ENCODE measurements at places on chromosomes 11 and 22.

- DNase-seq: no peak
Observed at GRCh38 chr11:5564259-5565019, 16.1 kb upstream of the OR52H1 start.

GRCh38 chr11:126122863-126123262 lies 60.2 kb upstream of the CDON start:
- DNase-seq: no peak

- DNase-seq: no peak
Observed at GRCh38 chr11:115784796-115785521, 280.7 kb upstream of the CADM1 start.

DNA sequence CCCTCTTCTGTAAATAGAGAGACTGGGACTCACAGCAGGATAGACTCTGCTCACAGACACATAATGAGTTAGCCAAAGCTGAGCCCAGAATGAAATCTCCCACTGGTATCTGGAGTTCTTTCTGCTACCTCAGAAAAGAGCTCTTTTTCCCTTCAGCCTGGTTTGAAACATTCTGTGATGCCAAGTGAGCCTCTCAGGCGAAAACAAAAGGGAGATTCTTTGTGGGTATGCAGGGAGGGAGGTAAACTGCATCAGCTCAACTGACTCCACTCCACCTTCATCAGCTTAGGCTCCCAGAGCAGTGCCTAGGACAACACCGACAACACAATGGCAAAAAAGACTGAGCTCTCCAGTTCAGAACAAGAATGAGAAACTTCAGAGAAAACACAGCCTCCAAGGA lies 55.1 kb upstream of the SCUBE2 start:
- no peak for DNase-seq

DNA sequence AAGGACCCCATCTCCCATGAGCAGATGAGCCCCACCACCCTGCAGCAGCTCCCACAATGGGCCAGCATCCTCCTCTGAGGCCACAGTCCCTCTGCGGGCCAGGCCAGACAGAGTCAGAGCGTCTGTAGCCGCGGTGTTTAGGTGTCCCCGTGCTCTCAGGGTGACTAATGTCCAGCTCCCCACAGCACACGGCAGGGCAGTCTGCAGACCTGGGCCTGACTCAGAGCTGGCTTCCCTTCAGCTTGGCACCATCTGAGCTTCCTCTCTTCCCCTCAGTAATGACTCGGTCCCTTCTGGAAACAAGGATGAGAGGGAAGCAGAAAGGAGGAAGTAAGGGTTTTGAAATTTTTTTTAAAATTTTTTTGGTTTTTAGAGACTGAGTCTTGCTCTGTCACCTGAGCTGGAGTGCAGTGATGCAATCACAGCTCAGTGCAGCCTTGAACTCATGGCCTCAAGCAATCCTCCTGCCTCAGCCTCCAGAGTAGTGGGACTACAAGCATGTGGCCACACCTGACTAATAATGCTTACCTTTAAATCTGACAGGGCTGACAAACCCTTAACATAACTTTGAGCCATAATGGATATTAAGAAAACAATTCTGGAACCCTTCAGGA lies 28.5 kb downstream of the LRRC74B start:
- no peak for DNase-seq

GRCh38 chr11:129861702-129862522 lies 33.5 kb downstream of the NFRKB start:
- no peak for DNase-seq

DNA sequence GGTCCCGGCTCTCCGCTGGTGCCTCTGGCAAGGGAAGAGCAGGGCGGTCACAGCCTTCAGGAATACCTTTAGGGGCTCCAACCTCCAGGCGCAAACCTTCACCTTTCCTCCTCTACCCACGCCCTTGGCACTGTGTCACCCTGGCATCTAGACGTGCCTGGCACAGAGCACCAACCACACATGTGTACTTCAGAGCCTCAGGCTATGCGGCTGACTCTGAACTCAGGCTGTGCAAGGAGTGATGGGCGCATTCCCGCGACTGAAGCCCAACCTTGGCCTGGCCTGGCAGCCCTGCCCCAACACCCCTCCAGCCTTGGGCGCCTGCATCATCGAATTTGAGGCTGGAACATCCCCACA lies 11.4 kb downstream of the SCARF2 start:
- DNase-seq: no peak

- DNase-seq: no peak
Observed at GRCh38 chr22:24986816-24987215, 34.3 kb downstream of the KIAA1671 start.

DNA sequence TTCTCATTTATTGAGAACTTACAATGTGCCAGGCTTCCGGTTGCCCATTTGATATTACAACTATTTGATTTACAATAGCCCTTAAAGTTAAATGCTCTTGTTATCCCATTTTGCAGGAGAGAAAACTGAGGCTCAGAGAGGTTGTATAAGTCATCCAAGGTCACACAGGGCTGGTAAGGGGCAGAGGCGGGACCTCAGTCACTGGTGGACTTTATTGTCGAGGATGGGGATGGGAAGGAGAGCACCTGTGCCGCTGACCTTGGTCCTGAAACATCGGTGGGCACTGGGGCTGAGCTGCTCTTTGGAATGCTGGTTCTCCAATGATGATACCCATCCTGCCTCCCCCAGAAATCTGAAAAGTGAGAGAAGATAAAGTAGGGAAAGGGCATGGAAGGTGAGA lies 265.4 kb downstream of the MIAT start:
- no peak for DNase-seq

- no peak for DNase-seq
Observed at GRCh38 chr11:74322667-74323066, 11.2 kb upstream of the P4HA3 start.

DNA sequence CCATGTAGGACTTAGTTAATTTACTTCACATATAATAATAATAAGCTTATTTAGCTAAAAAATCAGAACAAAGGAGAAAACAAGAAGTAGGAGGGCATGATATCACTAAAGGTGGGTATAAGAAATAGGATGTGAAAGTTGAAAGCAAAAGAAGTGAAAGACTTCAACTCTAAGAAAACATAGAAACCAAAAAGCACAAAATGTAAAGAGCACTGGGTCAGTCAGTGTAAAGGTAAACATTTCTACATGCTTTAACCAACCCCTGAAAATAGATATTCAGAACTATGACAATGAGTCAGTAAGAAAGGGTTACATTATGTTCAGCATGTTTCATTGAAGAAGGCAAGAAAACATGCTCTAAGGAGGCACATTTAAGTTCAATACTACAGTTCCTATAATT lies 298.8 kb downstream of the SWAP70 start:
- no peak for DNase-seq

GRCh38 chr11:72443016-72443415 lies 8.7 kb upstream of the CLPB start:
- DNase-seq: no peak

DNA sequence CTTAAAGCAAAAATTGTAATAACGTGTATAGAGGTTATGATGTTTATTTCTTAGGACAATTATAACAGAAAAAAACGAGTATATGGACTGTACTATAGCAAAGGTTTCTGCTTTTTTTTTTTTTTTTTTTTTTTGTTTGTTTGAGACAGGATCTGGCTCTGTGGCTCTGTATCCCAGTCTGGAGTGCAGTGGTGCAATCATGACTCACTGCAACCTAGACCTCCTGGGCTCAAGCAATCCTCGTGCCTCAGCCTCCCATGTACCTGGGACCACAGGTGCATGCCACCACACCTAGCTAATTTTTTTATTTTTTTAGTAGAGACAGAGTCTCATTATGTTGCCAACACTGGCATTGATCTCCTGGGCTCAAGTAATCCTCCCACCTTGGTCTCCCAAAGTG lies 39.2 kb downstream of the ZFTA start:
- no peak for DNase-seq

GRCh38 chr22:34814260-34815025 lies 251.5 kb upstream of the ISX start:
- no peak for DNase-seq

- no peak for DNase-seq
Observed at GRCh38 chr11:41189701-41190436, 269.6 kb downstream of the LRRC4C start.

DNA sequence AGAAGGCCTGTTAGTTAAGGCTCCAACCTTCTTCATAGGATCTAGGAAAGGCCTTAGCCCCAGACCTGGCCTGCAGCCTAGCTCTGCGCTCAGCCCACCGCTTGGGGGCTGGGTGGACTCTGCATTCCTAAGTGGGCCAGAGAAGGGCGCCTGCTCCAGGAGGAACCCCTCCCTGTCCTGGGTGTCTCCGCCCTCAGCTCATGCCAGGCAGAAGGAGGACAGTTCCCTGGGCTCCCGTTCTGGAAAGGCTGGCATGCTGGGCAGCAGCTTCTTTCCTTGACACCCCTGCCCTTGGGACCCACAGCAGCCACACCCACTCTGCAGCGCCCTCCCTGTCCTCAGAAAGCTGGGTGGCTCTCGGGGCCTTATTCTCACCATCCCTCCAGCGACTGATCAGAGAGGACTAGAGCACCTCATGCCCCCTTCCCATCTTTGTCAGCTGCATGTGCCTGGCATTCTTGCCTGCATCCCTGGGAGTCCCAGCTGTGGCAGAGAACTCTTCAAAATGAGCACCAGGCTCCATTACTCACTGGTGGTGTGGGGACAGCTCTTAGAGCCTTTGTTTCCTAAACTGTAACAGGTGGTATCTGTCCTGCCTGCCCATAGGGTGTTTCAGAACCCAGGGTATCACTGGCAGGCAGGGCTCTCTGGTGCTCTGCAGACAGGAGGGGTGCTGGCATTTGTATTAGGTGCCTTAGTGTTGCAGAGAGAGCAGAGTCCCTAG lies 20.3 kb upstream of the MYRF start:
- no peak for DNase-seq

- no peak for DNase-seq
Observed at GRCh38 chr22:45149671-45150070, 14.1 kb upstream of the NUP50 start.

GRCh38 chr11:73854680-73855079 lies 22.0 kb downstream of the COA4 start:
- no peak for DNase-seq

GRCh38 chr11:134536219-134536618 lies 124.2 kb upstream of the B3GAT1 start:
- DNase-seq: no peak

DNA sequence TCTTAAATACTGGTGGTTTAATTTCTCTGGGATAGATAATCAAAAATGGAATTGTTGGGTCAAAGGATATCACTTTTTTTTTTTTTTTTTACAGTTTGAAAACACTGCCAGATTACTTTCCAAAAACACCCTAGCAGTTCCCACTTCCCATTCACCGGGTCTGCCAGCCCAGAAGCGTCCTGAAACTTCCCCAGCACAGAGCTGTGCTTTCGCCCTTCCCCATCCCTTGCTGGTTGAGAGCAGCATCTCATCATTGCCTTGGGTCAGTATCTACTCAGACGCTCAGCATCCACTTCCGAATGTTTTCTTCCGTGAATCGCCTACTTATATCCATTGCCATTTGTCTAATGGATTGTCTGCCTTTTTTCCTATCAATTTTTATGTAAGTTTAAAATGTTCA lies 5.5 kb downstream of the CERK start:
- no peak for DNase-seq

- no peak for DNase-seq
Observed at GRCh38 chr11:32594272-32594671, 10.6 kb downstream of the EIF3M start.

DNA sequence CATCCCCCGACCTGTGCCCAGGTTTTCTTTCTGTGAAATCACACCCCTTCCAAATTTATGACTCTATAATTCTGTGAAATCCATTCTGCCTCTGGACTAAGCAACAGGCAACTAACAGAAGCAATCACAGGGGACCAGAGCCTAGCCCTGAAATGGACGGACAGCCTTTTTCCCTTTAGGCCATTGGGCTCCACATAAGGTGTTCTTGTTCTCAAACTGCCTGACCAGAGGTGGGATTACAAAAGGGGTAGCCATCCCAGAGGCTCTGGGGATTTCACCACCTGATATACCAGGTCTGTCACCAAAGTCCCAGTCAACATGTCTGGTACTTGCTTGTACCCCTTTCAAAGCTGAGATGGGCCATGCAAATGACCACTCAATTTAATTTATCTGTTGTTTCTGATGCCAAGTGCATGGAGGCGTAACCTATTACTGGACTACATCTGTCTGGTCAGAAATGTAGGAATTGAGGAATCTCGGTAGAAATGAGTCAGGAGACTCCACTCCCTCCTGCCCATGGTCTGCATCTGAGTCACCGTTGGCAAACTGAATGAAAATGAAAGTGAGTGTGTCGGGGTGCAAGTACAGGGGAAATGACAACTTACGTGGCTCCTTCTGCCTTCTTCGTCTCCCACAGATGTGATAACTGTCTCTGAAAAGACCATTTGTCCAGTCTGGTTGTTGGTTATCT lies 10.2 kb downstream of the DKK3 start:
- DNase-seq: no peak

DNA sequence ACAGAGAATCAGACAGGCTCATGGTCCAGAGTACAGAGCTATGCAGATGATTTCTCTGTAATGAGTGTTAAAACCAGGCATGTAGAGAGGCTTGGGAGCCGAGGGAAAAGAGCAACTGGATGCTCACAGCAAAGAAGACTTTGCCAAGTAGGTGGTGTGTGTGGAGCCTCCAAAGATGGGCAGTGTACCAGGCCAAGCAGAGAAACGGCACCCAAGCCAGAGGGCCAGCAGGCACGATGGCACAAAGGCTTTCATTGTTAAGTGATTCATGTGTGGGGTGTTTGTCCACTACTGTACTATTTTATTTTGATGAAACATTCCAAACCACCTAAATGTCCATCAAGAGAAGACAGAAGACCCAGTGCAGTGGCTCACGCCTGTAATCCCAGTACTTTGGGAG lies 11.1 kb downstream of the RANGAP1 start:
- DNase-seq: no peak

- DNase-seq: no peak
Observed at GRCh38 chr22:25156736-25157135, 42.9 kb upstream of the CRYBB3 start.

- DNase-seq: no peak
Observed at GRCh38 chr11:72573072-72573854, 101.0 kb downstream of the PDE2A start.

DNA sequence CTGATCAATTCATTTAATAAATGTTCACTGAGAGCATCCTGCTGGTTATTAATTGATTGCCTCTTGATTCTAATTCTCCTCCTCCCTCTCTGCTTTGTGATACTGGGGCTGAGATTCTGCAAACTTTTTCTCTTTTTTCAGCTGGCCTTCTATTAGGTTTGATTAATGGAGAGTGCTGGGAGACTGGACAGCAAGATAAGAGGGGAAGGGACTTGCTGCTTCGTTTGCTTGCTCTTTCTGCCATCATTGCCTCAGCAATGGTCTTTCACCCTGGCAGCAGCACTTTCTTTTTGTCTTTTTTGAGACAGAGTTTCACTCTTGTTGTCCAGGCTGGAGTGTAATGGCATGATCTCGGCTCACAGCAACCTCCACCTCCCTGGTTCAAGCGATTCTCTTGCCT lies 7.1 kb downstream of the DNHD1 start:
- DNase-seq: no peak

DNA sequence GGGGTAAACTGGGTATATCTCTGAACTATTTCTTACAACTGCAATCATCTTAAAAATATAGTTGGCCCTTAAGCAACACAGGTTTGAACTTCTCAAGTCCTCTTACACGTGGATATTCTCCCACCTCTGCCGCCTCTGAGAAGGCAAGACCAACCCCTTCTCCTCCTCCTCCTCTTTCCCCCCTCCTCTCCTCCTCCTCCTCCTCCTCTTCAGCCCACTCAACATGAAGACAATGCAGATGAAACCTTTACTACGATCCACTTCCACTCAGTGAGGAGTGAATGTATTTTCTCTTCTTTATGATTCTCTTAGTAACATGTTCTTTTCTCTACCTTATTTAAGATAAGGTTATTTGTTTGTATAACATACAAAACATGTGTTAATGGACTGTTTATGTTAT lies 20.0 kb downstream of the SHANK2 start:
- DNase-seq: no peak

All from stimulated activated CD8-positive, alpha-beta memory T cell treated with anti-CD3 and anti-CD28 coated beads, Interleukin-4, amount 100 ng/mL, for 4 hours (primary cell).